ENCODE measurements at places on chromosomes 2 and 18.

GRCh38 chr2:207711750-207712530, 500 bp downstream of the CCNYL1 start:
- DNase-seq, result no peak

GRCh38 chr2:120551522-120551921, 184.1 kb upstream of the GLI2 start:
- DNase-seq, result no peak

GRCh38 chr18:22613788-22614187, 196.1 kb upstream of the CTAGE1 start:
- DNase-seq, result no peak

DNA sequence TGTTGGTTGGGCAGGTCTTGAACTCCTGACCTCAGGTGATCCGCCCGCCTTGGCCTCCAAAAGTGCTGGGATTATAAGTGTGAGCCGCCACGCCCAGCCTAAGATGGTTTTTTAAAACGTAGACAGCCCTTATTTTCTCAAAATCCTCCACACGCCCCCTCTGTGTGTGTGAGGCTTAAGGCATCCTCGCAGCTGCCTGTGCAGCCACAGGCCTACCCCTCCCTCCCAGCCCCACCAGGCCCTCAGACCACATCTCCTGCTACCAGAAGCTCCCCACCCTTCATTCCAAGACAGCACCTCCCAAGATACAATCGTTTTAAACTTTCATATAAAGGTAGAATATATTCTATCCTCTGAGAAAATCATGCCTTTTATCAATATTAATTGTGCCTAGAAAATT, 4.8 kb downstream of the ANO7 start:
- no peak for DNase-seq

GRCh38 chr2:104158191-104158590, 695.7 kb upstream of the POU3F3 start:
- DNase-seq, result no peak

GRCh38 chr18:10289951-10290637, 164.3 kb upstream of the APCDD1 start:
- no peak for DNase-seq

GRCh38 chr2:225694664-225695063, 295.2 kb downstream of the NYAP2 start:
- DNase-seq, result no peak

DNA sequence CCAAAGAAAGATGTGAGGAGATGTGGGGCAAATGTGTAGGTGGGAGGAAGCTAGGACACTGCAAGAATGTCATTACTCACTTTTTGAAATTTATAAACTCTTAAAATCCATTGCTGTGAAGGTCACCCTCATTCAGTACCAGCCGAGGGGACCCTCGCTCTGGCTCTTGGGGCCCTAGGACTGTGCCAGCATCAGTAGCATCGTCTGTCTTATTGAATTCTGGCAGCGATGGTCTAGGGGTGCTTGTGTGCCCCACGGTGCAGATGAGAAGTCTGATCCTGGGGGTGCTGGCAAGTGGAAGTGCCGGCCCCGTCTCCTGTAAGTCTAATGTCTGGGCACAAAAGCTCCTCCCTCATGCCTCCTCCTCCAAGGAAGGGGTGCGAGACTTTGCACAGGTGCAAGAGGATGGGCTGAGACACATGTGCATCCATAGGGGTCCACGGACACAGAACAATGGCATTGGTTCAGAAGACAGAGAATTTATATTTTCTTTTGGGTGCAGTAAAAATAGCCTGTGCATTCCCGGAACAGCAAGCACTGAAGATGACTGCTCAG, 266.7 kb upstream of the HDAC4 start:
- DNase-seq, result no peak

GRCh38 chr2:46275995-46276394, 21.2 kb upstream of the EPAS1 start:
- no peak for DNase-seq

GRCh38 chr2:187003038-187003554, 154.1 kb upstream of the ZSWIM2 start:
- no peak for DNase-seq

- DNase-seq, result no peak
These were observed 123.4 kb upstream of the CDH20 start for GRCh38 chr18:61209801-61210200.

GRCh38 chr2:13638181-13638580, 921.4 kb downstream of the TRIB2 start:
- DNase-seq, result no peak

DNA sequence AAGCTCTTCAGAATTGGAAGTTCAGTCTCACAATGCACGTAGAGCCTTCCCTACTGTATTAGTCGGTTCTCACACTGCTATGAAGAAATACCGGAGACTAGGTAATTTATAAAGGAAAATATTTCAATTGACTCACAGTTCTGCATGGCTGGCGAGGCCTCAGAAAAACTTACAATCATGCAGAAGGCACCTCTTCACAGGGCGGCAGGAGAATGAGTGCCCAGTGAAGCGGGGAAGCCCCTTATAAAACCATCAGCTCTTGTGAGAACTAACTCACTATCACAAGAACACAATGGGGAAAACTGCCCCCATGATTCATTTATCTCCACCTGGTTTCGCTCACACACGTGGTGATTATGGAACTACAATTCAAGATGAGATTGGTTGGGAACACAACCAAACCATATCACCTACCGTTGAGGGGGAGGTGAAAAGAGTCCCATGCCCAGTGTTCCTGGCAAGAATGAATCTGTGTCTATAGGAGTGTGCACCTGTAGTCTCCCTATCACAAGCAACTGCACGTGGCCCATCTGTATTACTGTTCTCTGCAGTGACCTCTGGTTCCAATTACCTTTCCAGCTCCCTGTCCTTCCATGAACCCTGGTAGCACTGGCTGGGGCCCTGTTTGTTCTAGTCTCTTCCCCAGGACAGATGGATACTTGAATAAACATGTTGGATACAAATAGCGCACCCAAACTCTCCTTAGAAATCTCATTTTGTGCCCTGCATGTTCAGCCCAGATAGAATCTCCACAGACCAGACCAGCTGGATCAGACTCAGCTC, 44.4 kb upstream of the ATL2 start:
- no peak for DNase-seq

- DNase-seq, result no peak
These were observed 8.6 kb upstream of the ANO7 start for GRCh38 chr2:241179899-241180298.

GRCh38 chr2:86411396-86411795, 29.8 kb upstream of the KDM3A start:
- DNase-seq, result no peak

DNA sequence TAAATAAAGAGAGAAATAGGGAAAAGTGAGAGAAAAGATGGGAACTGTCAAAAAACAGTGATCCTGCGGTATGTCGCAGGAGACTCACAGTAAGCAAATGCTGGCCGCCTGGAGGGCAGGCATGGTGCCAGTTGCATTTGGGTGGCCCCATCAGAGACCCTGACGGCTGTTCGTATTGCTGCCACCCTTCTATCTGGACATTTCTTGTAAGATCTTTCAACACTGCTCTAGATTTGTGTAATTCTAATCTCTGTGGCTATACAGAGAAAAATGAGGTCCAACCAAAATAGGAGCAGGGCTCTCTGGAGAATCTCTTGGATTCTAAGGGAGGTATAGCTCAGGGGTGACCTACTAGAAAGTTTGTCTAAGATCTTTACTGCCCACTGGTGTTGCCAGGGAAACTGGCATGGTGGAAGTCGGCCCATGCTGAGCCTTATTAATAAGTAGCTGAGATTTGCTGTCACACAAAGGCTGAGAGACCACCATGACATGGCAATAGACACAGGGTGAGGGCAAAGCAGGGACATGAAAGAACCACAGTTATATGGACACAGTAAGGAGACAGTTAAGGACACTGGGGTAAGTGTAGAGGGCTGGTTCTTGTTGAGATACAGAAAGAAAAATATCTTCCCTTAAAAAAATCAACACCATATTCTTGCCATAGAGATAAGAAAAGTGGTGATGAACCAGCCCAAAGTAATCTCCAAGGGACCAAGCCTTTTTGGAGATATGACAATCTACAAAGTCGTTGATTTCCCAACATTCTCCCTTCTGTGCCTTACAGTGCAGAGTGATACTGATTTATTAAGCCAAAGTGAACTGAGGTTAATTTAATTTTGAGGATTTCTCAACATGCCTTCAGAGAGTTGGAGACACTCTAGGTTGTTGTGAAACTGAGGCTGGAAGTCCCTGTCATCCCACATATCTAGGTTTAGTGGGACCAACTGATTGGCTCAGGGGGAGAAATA, 26.4 kb upstream of the FZD7 start:
- no peak for DNase-seq

GRCh38 chr2:241762933-241763369, 13.7 kb upstream of the GAL3ST2 start:
- DNase-seq, result no peak

GRCh38 chr2:222884805-222885424, 24.1 kb downstream of the ACSL3 start:
- no peak for DNase-seq

GRCh38 chr2:21748501-21748900, 624.7 kb downstream of the TDRD15 start:
- DNase-seq, result no peak

GRCh38 chr2:200171731-200172482, 134.6 kb upstream of the SPATS2L start:
- DNase-seq, result no peak

DNA sequence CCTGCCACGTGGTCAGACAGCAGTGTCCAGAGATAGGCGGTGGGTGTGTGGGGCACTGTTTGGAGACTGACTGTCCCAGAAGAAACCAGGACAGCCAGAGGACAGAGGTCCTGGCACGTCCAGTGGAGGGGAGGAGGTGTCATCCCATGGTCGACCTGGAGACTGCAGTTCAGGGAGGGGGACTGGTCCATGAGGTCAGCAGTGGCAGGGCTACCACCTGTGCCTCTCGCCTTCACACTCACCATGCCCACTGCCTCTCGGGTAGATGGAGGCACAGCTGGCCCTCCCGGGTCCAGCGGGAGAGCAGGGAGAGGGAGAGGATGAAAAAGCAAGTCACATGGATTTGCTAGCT, 53.9 kb downstream of the INHBB start:
- DNase-seq, result no peak

DNA sequence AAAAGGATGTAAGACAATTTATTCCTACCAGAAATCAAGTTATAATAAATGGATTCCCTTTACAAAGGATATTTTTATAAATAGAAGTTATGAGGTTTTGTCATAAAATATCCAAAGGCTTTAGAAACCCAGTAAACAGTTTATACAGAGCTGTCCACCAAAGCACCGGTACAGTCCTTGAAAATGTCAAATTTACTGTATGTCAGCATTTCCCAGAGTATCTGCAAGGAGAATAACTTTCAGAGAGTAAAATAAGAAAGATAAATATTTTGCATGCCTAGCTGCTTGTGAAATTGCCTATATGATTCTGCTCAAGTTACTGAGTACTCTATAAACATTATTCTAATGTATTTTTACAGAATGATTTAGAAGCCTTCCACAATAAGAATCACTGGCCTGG, 923.3 kb upstream of the DDX18 start:
- no peak for DNase-seq

- no peak for DNase-seq
These were observed 115.5 kb downstream of the ATL2 start for GRCh38 chr2:38261569-38262068.

GRCh38 chr18:50006470-50007046, 188.4 kb downstream of the MYO5B start:
- no peak for DNase-seq

- DNase-seq, result no peak
These were observed 68.9 kb upstream of the BOD1L2 start for GRCh38 chr18:57077786-57078552.

GRCh38 chr2:140895378-140895777, 1235.4 kb downstream of the LRP1B start:
- no peak for DNase-seq

GRCh38 chr2:6309415-6310255, 556.1 kb downstream of the CMPK2 start:
- no peak for DNase-seq

DNA sequence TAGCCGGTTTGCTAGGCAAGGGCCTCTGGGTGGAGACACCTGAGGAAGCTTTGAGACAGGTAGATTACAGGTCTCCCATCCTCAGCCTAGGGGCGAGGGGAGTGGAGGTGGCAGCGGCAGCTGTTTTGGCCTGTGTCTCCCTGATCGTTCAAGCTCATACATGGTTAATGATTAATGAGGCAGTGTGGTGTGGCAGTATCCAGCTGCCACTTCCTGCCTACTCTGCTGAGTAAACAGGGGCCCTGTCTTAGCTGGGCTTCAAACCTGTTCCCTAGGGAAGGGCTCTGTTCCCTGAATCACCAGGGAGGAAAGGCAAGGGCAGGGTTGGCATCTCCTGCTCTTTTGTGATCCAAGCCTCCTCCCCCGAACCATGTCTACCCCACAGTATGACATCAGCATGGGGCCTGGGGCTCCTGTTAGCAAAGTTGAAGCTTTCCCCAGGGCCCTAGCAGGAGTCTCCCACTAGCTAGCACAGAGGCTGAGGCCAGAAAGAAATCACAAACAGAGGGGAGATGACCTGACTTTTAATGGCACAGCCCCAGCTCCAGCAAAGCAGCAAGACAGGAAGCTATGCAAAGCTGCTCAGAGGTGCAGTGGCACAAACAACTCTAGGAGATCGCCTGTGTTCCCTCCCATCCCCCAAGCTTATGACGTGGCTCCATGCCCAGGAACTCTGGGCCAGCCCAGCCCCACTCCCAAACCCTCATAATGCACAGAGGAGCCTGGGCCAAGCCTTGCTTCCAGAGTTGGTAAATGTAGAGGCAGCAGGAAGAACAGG, 3.7 kb upstream of the TUBA4B start:
- DNase-seq, result peak; percentile 10

GRCh38 chr2:35821675-35822074, 533.9 kb upstream of the CRIM1 start:
- no peak for DNase-seq

DNA sequence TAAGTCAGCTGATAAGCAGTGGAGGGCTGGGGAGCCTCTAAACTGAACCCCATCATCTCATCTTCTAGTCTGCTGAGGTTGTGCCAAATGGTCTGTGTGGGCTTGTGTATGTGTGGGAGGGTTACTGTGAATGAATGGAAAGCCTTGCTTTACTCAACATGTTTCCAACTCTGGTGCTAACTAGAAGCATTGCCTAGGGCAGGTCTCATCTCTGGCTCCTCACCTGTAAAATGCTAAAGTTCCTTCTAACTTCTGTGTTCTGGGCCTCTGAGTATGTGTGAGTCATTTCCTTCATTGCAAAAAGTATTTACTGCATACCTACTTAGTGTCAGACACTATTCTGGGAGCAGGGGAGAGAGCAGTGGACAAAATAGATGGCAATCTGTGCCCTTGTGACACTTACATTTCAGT, 1.3 kb downstream of the LIPG start:
- DNase-seq, result no peak

DNA sequence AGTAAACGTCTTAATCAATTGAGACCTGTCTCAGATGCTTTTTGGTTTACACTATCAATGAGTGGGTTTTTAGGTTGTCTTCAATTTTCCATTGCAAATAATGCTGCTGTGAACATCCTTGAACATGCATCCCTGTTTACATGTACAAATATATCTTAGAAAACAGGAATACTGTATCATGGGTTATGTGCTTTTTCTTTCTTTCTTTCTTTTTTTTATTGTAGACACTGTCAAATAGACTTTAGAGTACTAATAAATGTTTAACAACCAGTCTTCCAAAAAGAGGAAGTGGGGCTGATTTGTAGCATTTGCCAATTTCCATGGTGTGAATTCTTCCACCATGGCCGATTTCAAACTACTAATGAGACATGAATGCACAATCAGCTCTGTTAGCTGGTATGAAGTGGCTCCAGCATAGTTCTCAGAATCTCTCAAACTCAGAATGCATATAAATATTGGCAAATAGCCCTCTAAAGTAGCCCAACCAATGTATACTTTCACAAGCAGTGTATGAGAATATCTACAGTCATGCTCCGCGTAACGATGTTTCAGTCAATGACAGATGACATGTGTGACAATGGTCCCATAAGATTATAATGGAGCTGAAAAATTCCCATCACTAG, 50.3 kb upstream of the B3GNT2 start:
- DNase-seq, result no peak

Measured in NCI-H1092 (cell line).